CD4-positive, alpha-beta T cell treated with Interleukin-1 beta for 1 hour (primary cell): ENCODE measurements at places on chromosomes 7 and 10.
A peak's percentile ranks its signal among the peaks of the same experiment; 100 is the strongest.

DNA sequence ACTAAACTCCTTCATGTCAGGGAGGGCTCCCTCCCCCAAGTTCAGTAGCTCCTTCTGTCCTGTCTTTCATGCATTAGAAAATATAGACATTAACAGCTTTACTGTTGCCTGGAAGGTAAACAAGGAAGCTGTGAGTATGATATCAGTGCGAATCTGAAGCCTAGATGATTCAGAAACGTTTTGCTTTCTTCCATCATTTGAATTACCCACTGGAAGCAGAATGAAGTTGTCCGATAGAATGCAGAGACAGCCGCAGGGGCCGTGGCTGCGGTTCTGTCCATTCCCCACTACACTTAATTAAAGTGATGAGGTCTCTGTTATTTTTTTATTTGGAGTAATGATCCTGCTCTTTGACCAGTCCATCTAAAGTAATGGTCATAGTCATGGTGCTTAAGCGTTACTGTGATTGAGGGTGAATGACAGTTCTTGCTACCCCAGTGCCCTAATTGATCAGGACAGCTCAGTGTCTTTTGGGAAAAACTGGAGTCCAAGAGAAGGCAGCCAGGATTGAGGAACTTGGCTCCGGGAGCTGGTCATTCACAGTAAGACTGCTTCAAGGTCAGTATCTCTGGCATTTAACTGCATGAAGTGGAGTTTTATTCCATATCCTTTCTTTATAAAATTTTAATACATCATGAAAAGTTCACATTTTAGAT lies 69.9 kb downstream of the PTPRE start:
- no peak for DNase-seq

DNA sequence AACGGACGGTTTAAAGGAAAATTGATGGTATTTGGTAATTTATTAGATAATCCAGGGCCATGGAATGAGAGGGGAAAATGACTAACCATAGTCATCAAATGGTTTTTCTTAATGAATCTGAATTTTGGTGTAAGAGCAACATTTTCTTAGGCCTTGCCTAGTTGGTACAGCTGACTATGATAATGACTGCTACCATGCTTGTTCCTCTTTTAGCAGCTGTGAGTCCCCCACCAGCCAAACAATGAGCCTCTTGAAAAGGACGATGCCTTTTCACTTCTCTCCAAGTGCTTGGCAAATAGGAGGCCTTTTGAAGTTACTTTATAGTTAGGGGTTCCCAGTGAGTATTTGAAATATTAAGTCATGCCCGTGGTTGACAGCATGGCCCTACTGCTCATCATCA lies 53.0 kb downstream of the TRUB1 start:
- no peak for DNase-seq

GRCh38 chr7:155763691-155764437 lies 48.4 kb downstream of the SHH start:
- peak; percentile 49 for DNase-seq

GRCh38 chr7:77439572-77439971 lies 23.4 kb upstream of the GSAP start:
- DNase-seq: no peak

DNA sequence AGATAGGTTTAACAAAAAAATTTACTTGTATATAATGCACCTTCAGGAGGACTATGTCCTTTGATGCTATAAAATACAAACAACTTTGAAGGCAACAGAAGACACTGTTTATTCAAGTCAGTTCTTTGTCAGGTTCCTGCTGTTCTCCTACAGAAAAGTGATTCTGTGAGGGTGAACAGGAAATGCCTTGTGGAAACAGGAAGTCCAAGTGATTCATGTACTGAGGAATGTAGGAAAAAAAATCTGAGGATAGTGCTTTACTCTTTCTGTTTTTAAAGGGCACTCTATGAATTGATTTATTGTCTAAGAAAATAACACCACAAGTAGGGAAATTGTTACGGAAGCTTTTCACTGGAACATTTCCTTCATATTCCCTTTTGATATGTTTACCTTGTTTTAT lies 171.9 kb downstream of the HDAC9 start:
- DNase-seq: no peak

DNA sequence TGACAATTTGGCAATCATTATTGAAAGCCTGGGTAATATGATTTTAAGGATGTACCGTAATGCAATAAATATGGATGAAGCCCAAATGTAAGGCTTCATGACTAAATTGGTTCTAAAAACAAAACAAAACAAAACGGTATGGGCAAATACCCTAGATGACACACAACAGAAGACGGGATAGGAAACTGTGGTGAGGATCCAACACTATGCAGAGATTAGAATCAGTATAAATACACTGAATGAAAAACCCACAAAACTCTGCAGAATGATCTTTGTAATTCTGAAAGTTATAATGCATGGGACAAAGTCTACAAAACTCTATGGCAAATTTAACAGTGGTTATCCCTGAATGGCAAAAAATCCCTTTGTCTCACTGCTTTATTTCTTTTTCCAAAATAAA lies 57.6 kb downstream of the MALSU1 start:
- no peak for DNase-seq

DNA sequence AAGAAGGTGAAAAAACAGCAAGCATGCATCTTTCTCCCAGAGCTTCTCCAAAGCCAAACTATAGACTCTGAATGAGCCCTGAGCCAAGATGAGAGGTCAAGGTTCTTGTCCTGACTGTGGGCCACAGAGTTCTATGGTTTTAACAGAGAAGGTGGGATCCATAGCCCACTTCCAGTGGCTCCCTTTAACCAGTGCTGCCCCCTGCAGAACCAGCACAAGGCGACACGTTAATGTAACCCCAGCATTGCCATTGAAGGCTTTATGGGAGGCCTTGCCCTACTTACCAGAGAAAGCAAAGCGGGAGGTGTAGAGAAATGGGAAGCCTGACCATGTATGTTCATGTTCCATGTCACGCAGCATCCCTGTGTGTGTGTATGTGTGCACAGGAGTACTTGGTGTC lies 243.6 kb downstream of the PRPF18 start:
- DNase-seq: no peak

GRCh38 chr10:2208106-2208505 lies 470.8 kb upstream of the ADARB2 start:
- DNase-seq: no peak

GRCh38 chr10:134247-135131 lies 766 bp upstream of the ZMYND11 start:
- DNase-seq: no peak

DNA sequence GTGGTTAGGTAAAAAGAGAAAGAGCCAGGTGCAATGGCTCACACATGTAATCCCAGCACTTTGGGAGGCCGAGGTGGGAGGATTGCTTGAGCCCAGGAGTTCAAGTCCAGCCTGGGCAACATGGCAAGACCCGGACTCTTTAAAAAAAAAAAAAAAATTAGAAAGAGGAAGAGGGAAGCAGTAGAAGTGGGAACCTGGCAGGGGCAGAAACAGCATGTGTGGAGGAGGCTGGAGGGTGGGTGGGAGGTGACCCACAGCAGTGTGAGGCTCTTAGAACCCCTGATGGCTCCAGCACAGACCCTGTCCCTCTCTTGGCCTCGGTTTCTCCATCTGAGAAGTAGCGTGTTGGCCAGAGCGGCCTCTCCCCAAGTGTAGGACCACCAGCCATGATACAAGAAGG lies 4.9 kb upstream of the CCL24 start:
- no peak for DNase-seq

GRCh38 chr10:64211466-64211865 lies 690.3 kb downstream of the REEP3 start:
- no peak for DNase-seq

- no peak for DNase-seq
These were observed 7.0 kb downstream of the POLR2J start for GRCh38 chr7:102471791-102472125.
